ENCODE measurements at places on chromosomes 12 and 14. TPM values are rescaled to one million over a fixed set of nuclear protein-coding genes. Genes with fewer than 3 reads are reported as not detected.

DNA sequence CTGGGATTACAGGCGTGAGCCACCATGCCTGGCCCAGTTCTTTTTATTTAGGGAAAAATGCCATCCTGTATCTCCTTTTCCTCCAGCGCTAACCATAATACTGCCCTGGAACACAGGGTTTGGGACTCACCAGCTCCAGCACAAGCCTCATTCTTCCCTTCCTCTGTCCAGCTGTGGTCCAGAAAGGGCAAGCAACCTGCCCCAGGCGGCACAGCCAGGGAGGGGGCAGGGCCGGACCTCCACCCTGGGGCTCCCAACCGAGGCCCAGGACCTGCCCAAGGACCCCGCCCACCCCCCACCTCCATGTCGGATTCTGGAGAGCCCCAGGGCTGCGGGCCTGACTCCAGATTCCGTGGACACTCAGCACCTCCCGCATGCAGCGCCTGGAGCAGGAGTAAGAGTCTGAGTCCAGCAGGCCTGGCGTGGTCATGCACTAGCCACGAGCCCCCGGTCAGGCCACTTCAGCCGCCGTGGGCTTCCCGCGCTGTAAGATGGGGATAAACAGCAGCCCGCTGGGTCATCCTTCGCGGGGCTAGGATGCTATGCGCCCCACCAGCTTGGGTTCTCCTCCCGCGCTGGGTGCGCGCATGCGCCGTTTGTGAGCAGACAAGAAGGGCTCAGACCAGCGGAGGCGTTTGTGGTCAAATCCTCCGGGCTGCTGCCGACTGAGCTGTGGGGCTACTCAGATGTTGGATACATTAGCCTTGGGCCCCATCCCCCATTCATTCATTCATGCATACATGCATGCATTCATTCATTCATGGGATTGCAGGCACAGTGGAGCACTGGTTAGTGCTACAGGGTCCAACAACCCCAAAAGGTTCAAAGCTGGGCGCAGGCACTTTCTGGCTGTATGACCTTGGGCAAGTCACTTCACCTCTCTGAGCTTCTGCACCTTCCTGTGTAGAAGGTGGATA, 16.3 kb downstream of the TMEM119 start:
- DNase-seq: no peak

- no peak for DNase-seq
These were observed 98.5 kb upstream of the SLC24A4 start for GRCh38 chr14:92224358-92224954.

DNA sequence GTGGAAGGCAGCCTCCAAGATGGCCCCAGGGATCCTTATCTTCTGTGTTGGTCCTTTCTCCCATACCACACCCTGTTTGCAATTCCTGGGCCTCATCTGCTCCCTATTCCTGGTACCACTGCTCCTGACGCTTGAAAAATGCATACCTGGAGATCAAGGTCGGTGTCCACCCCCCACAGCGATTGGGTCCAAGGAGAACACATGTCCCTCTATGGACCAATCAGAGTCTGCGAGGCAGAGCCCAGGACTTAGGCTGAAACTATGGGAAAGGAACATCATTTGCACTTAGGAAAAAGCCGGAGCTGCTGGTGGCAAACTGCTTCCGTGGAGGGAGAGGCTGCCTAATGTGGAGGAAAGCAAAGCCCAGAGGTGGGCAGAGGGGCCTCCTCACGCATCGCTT, 33.3 kb upstream of the ITPK1 start:
- no peak for DNase-seq

DNA sequence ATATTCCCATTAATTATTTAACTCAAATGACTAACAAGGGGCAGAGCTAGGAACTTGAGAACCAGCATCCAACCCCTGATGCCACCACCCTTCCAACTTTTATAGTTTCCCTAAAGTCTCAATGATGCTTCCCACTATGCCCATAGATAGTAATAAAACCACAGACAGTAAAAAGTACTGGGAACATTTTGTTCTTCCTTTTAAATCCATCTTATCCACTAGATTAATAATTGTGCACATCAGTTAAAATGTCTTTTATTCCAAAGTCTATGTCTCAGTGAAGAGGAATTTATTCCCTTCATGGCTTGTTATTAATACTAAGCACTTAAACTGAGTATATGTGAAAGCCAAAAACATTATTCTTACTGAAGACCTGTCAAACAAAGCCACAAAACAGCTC, 45.8 kb downstream of the SINHCAF start:
- DNase-seq: no peak

DNA sequence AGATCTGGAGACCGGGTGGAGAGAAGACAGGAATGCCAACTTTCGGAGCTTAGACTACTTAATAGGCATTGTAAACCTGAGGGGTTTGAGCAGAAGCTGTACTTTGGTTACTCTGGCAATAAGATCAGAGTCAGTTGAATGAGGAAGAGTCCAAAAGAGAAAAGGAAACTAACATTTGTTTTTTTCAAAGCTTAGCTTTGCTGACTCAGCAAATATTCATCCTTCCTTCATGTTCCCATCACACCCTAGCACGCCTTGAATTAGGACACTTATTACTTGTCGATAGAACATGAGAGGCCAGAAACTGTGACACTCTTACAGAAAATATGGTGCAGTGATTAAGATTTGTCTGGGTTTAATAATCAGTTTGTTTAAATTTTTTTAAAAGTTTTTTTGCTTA, 266.9 kb upstream of the ATP2B1 start:
- no peak for DNase-seq

DNA sequence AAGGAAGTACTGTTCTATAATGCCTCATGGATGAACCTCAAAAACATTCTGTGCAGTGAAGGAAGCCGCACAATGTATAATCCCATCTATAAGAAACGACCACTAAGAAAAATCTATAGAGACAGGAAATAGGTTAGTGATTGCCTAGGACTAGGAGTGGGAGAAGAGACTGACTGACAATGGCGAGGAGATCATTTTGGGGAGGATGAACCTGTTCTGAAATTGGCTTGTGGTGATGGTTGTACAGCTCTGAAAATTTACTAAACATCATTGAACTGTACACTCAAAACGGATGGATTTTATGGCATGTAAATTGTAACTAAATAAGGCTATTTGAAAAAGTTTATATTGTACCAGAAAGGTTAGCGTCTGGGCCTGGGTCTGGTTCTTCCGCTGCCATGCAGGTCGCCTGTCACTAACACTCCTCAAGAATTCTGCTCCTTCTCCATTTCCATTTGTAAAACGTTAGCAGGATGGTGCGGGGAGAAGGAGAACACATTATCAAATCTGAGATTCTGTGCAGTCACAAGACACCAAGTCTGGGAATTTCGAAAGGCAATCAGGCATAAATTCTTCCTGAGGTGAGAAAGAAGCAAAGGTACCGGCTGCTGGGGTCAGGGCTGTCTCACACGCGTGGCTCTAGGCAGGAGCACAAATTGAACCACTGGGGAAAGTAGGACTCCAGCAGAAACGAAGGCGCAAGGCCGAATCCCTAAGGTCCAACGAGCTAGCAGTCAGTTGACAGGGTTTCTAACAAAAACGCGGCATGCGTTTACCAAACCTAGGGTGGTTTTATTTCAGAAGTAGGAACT, 845 bp upstream of the COCH start:
- DNase-seq: no peak

GRCh38 chr14:79421811-79422210, 789.5 kb downstream of the DIO2 start:
- no peak for DNase-seq

- DNase-seq: no peak
These were observed 45.7 kb upstream of the GXYLT1 start for GRCh38 chr12:42190376-42190775.

- peak; percentile 29 for DNase-seq
These were observed 37.0 kb upstream of the SFSWAP start for GRCh38 chr12:131673888-131674257.

GRCh38 chr12:52608161-52608560, 6.9 kb upstream of the KRT72 start:
- no peak for DNase-seq

GRCh38 chr12:71704920-71705319, 19.0 kb downstream of the TMEM19 start:
- DNase-seq: no peak

DNA sequence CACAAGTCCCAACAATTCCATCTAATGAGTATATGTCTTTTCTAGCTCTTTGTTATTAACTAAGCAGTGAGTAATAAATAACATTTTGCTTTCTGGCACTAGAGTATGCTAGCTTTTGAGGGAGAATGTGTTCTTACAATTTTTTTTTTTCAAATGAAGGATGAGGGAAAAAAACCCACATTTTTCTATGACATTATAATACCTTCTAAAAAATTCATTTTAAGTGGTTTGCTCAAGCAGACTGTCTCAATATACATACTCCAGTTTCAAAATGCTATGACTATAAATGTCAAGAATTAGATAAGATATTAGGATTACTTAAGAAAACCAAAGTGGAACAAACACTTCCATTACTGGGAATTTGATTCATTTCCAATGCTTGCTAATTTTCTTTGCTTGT, 394.6 kb downstream of the C12orf75 start:
- DNase-seq: no peak

DNA sequence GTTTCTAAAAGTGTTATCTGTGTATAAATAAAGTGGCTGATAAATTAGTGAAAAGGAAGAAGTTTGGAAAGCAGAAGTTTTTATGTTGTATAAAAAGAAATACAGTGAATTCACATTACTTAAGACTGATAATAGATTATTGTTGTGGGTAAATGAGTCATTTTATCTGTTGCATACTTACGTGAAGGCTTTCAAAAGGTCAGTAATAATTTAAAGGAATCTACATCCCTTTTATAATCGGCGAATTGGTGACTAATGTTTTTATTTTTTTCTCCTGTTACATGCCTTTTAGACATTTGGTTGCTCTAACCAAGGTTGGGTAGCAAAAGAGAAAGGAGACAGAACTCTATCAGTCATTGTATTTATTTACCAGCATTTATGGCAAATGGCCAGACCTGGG, 155.9 kb downstream of the SLC41A2 start:
- DNase-seq: peak; percentile 15

DNA sequence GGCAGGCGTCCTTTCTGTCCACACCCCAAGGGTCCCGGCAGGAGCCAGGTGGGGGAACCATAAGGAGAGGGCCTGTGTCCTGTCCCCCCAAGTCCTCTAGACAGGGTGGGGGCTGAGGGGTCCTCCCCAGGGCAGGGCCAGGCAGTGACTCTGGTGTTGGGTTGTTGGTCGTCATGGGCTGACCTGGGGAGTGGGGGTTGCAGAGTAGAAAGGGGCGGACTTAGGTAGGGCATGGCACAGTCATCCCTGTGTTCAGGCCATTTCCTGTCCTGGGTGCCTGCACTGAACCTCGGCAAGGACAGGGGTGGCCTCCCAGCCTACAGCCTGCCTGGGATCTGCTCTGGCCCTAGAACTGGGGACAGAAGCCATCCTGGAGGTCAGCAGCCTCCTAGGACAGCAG, 356.2 kb downstream of the TMEM121 start:
- no peak for DNase-seq

DNA sequence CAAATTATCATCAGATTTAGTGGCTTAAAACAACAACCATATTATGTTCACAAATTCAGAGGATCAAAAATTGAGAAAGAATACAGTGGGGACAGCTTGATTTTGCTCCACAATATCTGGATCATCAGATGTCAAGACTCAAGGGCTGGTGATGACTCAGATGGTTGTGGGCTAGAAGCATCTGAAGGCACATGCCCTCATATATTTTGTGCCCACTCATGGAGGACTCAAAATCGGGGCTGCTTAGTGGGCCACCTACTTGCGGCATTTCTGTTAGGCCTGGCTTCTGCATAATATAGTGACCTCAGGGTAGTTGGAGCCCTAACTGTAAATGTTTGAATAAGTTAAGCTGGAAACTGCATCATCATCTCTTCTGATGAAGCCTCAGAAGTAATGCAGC, 584.5 kb downstream of the SLC16A7 start:
- no peak for DNase-seq

DNA sequence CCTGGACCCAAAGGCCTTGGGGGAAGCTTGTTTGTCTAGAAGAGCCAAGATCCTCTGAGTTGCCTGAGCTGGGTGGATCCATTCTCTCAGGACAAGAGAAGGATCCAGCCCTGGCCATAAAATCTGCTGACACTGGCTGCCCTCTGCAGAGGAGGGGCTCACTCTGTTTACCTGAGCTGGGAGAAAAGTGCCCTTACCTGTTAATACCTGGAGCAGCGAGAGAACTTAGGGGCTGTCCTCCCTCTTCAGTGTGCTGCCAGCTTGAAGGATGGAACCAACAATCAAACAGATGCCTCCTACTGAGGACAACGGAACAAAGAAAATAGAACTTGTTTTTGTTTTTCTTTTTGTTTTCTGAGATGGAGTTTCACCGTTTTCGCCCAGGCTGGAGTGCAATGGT, 7.3 kb upstream of the KRT7 start:
- no peak for DNase-seq

GRCh38 chr14:55756557-55756956, 176.6 kb downstream of the KTN1 start:
- DNase-seq: no peak

DNA sequence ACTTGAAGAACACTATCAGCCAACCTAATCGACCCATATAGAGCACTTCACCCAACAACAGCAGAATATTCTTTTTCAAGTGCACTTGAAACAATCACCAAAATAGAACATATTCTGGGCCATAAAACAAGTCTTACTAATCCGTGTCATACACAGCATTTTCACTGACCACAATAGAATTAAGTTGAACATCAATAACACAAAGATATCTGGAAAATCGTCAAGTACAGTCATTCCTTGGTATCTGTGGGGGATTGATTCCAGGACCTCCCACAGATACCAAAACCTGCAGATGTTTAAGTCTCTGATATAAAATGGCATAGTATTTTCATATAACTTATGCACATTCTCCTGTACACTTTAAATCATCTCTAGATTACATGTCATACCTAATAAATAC, 295.7 kb downstream of the BCL11B start:
- DNase-seq: no peak

DNA sequence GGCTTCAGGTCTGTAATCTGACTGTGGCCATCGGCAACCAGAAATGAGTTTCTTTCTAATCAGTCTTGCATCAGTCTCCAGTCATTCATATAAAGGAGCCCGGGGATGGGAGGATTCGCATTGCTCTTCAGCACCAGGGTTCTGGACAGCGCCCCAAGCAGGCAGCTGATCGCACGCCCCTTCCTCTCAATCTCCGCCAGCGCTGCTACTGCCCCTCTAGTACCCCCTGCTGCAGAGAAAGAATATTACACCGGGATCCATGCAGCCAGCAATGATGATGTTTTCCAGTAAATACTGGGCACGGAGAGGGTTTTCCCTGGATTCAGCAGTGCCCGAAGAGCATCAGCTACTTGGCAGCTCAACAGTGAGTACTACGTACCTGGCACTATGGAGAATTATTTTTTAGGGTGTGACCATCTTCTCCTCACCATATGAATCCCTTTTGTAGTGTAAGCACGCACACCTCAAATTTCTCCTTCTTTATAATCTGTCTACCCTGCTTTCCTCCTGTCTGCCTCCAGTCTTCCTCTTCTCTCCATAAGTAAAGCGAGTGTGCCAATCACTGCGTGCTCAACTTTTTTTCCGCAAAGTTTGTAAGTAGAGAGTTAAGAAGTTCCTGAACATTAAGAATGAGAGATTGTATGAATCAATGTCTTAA, at the start of gene TPH2:
Gene TPH2, plus strand, starts transcription at position 118 of the 658 bp plus-strand sequence. Its CDS starts 142 bp downstream, at position 260.
- peak; percentile 34 for DNase-seq

The ARG2 gene
- 5.0 TPM for total RNA-seq

The OVCH1 gene
- 0.67 TPM for total RNA-seq

The OASL gene
- total RNA-seq: 0.50 TPM

The TMEM63C gene
- total RNA-seq: 8.3 TPM

The SLC7A8 gene
- total RNA-seq: 74.5 TPM

The P2RX2 gene
- total RNA-seq: not detected

The MYRFL gene
- 0.19 TPM for total RNA-seq

The MTA1 gene
- 52.3 TPM for total RNA-seq

The ERO1A gene
- 67.5 TPM for total RNA-seq

Measured in mammary epithelial cell (primary cell).